ENCODE measurements at places on chromosomes 3 and 15. TPM values are rescaled to one million over a fixed set of nuclear protein-coding genes. Genes with fewer than 3 reads are reported as not detected.

GRCh38 chr3:54177816-54178215, 55.5 kb downstream of the CACNA2D3 start:
- no peaks in the 10 kb centered on the region for H3K36me3 ChIP-seq
- no peak overlapping the region for H3K27ac ChIP-seq
- no peaks in the 10 kb centered on the region for H3K27me3 ChIP-seq
- DNase-seq, result no peak
- H3K4me1 ChIP-seq, result no peaks in the 10 kb centered on the region

DNA sequence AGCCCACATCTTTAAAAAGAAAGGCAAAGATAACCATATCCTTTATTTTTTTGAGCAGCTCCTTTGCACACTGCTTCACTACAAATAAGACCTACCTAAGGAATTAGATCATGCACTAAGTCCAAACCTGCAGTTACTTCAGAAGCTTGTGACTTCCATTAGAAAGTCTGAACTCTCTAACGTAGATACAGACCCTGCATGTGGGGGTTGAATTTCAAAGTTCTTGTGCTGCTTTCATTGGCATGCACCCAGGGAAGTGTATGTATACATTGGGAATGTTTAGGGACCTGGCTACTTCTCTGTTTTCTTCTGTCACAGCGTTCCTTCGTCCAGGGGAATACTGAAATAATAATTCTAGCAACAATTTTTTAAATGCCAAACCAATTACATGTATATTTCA, 185.2 kb upstream of the IL12A start:
- H3K4me1 ChIP-seq, result peaks cover 69% of the 10 kb centered on the region
- H3K4me3 ChIP-seq, result no peak overlapping the region
- DNase-seq, result no peak
- H3K27me3 ChIP-seq, result no peaks in the 10 kb centered on the region
- no peaks in the 10 kb centered on the region for H3K36me3 ChIP-seq

GATM gene
- polyA plus RNA-seq, result 4.7 TPM

ZMYND10 gene
- 0.88 TPM for polyA plus RNA-seq

GRCh38 chr3:40679290-40679689, 154.5 kb downstream of the ZNF621 start:
- H3K27me3 ChIP-seq, result no peaks in the 10 kb centered on the region
- no peak overlapping the region for H3K27ac ChIP-seq
- no peak for DNase-seq
- peaks cover 19% of the 10 kb centered on the region for H3K4me1 ChIP-seq
- H3K4me3 ChIP-seq, result no peak overlapping the region
